Uterus (tissue), 4 donors: ENCODE measurements at places on chromosomes 3 and 15. TPM values are rescaled to one million over a fixed set of nuclear protein-coding genes. Genes with fewer than 3 reads are reported as not detected.

The GPR149 gene
- total RNA-seq, result not detected

The GHSR gene
- not detected for total RNA-seq

The BTLA gene
- not detected for total RNA-seq

The COL6A5 gene
- total RNA-seq, result not detected

The GOLGA6A gene
- not detected for total RNA-seq

The SLC6A11 gene
- total RNA-seq, result not detected

The UBAP1L gene
- total RNA-seq, result 16.0 TPM

The ISLR2 gene
- 11.8 TPM for total RNA-seq

The GOLGA6L10 gene
- total RNA-seq, result under 0.01 TPM

The SLC22A13 gene
- total RNA-seq, result under 0.01 TPM

GRCh38 chr15:75203017-75203907 is 1.6 kb downstream of the C15orf39 start:
- no peaks in the 10 kb centered on the region for H3K27me3 ChIP-seq
- H3K4me1 ChIP-seq, result peaks cover 12% of the 10 kb centered on the region
- peak overlapping the region; percentile 79 for H3K4me3 ChIP-seq
- peak overlapping the region; percentile 86 for H3K27ac ChIP-seq
- DNase-seq, result no peak
- H3K36me3 ChIP-seq, result no peaks in the 10 kb centered on the region

- H3K36me3 ChIP-seq, result no peaks in the 10 kb centered on the region
- no peak overlapping the region for H3K27ac ChIP-seq
- H3K4me3 ChIP-seq, result no peak overlapping the region
- peaks cover 17% of the 10 kb centered on the region for H3K4me1 ChIP-seq
- H3K27me3 ChIP-seq, result no peaks in the 10 kb centered on the region
Measured at GRCh38 chr3:186788482-186789370, 5.3 kb downstream of the EIF4A2 start.

DNA sequence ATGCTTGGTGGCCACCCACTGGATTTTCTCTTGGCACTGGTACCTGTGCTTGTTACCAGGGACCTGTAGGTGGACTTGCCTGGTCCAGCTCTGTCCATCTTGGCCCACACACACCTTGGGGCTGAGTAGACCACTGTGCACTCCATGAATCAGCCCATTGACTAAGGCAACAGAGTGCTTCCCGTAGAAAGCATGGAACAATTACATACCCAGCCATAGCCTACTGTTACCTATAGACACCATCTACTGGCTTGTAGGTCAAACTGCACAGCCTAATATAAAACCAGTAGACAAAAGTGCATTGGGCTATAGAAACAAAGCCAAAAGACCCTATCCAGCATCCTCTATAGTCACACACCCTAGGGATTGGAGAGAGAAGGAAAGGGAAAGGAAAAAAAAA is 378.9 kb downstream of the OTOL1 start:
- H3K27me3 ChIP-seq, result no peaks in the 10 kb centered on the region
- H3K4me1 ChIP-seq, result no peaks in the 10 kb centered on the region
- DNase-seq, result no peak
- H3K27ac ChIP-seq, result no peak overlapping the region

- no peaks in the 10 kb centered on the region for H3K27me3 ChIP-seq
- H3K27ac ChIP-seq, result no peak overlapping the region
- no peak for DNase-seq
Measured at GRCh38 chr15:25741256-25741580, 121.9 kb downstream of the ATP10A start.

GRCh38 chr15:56053046-56053400 is 59.6 kb upstream of the NEDD4 start:
- H3K27me3 ChIP-seq, result no peaks in the 10 kb centered on the region
- H3K36me3 ChIP-seq, result no peaks in the 10 kb centered on the region
- DNase-seq, result no peak
- H3K27ac ChIP-seq, result no peak overlapping the region
- H3K4me1 ChIP-seq, result no peaks in the 10 kb centered on the region

- H3K27ac ChIP-seq, result no peak overlapping the region
- H3K4me1 ChIP-seq, result no peaks in the 10 kb centered on the region
- DNase-seq, result no peak
Measured at GRCh38 chr3:103937094-103937493, 1429.6 kb upstream of the ALCAM start.

- no peaks in the 10 kb centered on the region for H3K27me3 ChIP-seq
- no peaks in the 10 kb centered on the region for H3K4me1 ChIP-seq
- no peaks in the 10 kb centered on the region for H3K36me3 ChIP-seq
- no peak overlapping the region for H3K4me3 ChIP-seq
- DNase-seq, result no peak
Measured at GRCh38 chr15:70432924-70433495, 330.3 kb downstream of the UACA start.

GRCh38 chr3:112561484-112561733 is 353 bp downstream of the ATG3 start:
- H3K36me3 ChIP-seq, result no peaks in the 10 kb centered on the region
- peak overlapping the region; percentile 89 for H3K4me3 ChIP-seq
- peak overlapping the region; percentile 98 for H3K27ac ChIP-seq
- no peaks in the 10 kb centered on the region for H3K27me3 ChIP-seq

GRCh38 chr3:159839561-159840379 is 148.9 kb upstream of the IL12A start:
- peak within 1 kb of the TSS; percentile 7 for H3K4me3 ChIP-seq
- H3K27me3 ChIP-seq, result no peaks in the 10 kb centered on the region
- no peaks in the 10 kb centered on the region for H3K36me3 ChIP-seq
- no peaks in the 10 kb centered on the region for H3K4me1 ChIP-seq

DNA sequence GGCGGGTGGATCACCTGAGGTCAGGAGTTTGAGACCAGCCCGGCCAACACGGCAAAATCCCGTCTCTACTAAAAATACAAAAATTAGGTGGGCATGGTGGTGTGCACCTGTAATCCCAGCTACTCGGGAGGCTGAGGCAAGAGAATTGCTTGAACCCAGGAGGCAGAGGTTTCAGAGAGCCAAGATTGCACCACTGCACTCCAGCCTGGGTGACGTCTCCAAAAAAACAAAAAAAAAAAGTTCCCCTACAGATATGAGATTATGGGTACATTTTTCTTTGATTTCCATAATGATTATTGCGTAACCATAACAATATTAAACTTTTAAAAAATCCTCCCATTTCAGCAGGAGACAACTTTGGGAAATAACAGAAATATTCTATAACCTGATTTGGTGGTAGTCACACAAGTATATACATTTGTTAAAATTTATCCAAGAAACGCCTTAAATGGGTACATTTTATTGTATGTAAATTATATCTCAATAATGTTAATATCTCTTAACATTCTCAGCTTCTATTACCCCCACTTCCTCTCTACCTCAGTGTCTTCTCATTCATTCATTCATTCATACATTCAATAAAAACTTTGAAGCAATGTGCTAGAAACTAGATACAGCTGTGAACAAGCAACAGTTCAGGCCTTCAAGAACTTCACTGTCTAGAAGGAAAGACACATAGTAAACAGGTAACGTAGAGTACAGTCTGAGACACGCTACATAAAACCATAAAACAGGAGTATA is 6.6 kb downstream of the UBR1 start:
- DNase-seq, result no peak
- H3K36me3 ChIP-seq, result no peaks in the 10 kb centered on the region
- no peak overlapping the region for H3K27ac ChIP-seq
- no peak overlapping the region for H3K4me3 ChIP-seq

- H3K36me3 ChIP-seq, result no peaks in the 10 kb centered on the region
- no peak for DNase-seq
- H3K4me1 ChIP-seq, result no peaks in the 10 kb centered on the region
- H3K27ac ChIP-seq, result peak overlapping the region; percentile 58
Measured at GRCh38 chr15:71780115-71780976, 30.0 kb upstream of the NR2E3 start.

- no peak for DNase-seq
- H3K4me3 ChIP-seq, result no peak overlapping the region
- no peak overlapping the region for H3K27ac ChIP-seq
- no peaks in the 10 kb centered on the region for H3K4me1 ChIP-seq
Measured at GRCh38 chr3:169390271-169390670, 273.2 kb downstream of the MECOM start.

GRCh38 chr15:78179906-78180305 is 30.7 kb downstream of the IDH3A start:
- H3K4me3 ChIP-seq, result no peak overlapping the region
- H3K36me3 ChIP-seq, result no peaks in the 10 kb centered on the region
- H3K27me3 ChIP-seq, result no peaks in the 10 kb centered on the region
- DNase-seq, result no peak
